ENCODE measurements at places on chromosomes 2 and 18.

DNA sequence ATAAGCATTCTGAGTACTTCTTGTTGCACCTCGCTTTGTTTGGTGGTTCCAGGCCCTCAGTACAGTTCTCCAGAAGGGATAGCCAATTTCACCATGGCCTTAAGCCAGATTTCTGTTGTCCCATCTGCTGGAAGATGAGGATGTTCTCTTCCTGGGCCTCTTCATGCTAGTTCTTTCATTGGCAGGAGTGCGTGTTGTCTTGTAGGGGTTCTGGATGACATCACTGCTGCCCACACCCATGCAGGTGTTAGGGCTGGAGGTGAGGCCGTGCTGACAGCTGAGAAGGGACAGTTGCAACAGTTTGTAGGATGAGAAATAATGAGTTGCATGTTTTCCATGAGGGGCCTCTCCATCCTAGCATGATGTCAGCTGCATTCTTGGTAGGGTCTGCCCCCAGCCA, 142.9 kb downstream of the LDLRAD4 start:
- DNase-seq = no peak

DNA sequence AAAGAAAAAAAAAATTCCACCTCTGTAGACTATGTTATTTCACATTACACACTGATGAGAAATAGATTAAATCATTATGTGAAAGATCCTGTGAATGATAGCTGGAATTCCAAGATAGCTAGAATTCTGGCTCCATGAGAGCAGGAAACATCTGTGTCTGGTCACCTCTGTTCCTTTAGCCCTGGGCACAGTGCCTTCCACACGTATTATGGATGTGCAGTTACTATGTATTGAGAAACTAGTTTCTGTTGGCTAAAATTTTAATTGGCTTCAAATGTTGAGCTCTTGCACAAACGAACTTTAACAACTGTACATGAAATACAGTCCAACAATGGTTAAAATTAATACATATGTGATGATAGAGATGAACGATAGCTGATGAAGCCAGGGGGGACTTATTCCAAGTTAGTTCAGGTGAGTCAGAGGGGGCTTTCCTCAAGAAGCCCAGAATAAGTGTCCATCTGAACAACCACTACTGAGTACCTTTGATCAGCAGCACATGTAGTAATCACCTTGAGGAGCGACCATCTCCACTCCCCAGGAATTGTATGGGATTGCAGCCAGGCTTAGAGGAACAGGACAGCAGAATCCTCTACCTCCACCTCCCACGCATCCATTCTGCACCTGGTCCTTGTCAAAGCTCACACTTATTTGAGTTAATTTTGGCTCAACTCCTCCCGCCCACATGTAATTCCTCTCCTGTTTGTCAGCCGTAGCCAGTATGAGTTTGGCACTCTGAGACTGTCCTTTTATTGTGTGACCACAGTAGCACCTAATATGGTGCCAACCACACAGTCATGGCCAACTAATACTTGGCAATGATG, 68.6 kb downstream of the NABP1 start:
- DNase-seq = no peak

DNA sequence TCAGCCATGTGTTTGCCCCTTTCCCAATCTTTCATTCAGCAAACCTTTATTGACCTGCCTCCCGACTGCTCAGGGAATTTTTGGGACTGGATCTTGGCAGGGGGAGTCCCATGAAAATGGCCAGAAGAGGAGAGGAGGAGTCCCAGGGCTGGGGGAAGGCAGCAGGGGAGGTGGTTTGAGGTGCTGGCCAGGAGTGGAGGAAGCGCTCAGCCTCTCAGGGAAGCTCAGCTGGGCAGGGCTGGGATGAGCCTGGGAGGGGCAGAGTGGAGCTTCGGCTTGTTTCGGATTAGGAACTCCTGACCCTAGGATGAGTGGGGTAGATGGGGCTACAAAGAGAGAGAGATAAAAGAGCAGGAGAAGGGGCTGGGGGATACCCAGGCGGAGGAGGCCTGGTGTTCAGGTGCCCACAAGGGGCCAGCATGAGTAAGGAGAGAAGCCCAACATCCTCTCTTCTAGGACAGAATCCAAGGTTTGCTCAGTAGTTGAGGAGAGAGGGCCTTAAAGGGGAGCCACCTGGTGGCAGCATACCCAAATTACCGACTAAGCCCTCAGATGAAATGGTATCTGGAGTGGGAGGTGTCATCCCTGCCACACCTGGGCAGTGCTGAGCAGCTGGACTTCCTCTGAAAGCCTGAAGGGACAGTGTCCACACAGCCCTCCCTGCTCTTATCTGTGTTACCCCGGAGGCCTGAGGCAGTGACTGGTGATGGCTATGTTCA, 91.1 kb downstream of the INHBB start:
- peak; percentile 6 for DNase-seq

- DNase-seq = no peak
Measured at GRCh38 chr2:190465060-190465459, 56.9 kb downstream of the MFSD6 start.

- DNase-seq = no peak
Measured at GRCh38 chr2:24077535-24077877, 1.4 kb upstream of the SF3B6 start.

GRCh38 chr18:11937874-11938478, 29.9 kb upstream of the MPPE1 start:
- DNase-seq = peak; percentile 67

DNA sequence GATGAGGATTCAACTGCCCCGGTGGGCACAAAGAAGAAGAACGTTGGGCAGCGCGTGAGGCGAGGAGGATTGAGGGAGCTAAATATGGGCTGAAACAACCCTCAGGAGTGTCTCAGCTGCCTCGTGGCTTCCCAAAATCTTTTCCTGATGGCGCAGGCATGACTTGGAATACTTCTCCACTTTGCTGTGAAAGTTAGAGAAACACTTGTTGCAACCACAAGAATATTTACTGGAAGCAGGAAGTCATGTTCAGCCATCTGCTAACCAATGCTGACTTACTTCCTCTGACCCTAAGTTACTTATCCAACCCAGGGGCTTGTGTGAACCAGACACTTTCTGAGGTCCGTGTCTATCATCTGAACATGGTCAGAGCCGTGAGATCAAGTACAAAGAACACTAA, 148.8 kb downstream of the ARL4C start:
- DNase-seq = no peak

DNA sequence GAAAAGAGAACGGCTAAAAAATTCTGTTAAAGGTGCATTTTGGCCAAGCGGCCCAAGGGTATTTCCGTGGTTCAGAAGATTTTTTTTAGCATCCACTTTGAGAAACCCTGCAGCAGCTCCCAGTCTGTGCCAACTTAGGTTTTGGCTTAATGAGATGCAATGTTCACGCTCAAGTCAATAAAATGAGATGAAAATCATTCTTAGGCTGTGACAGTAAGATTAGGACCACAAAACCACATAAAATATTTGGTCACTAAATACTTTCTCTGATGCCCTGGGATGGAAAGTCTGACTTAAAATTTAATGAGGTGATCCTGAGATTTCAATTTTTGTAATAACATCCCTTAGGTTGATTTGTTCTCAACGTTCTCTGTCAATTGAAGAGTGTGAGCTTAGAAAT, 74.2 kb upstream of the FHL2 start:
- DNase-seq = no peak

DNA sequence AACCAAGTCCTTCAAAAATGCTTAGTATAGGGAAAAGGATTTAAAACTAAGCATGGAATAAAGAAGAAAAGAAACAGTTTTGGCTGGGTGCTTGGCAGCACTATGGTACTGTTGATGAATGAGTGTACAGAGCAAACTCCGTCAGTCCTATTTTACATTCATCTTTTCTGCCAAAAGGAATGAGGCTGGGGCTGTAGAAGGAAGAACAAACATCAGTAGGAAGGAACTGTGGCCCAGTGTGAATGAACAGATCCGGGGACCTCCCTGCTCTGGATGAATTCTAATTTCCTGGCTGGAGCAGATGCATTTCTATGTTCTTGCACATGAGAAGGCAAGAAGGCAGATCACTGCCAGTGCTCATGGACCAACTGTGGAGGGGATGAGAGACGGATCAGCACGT, 474.0 kb upstream of the MEIS1 start:
- DNase-seq = no peak

DNA sequence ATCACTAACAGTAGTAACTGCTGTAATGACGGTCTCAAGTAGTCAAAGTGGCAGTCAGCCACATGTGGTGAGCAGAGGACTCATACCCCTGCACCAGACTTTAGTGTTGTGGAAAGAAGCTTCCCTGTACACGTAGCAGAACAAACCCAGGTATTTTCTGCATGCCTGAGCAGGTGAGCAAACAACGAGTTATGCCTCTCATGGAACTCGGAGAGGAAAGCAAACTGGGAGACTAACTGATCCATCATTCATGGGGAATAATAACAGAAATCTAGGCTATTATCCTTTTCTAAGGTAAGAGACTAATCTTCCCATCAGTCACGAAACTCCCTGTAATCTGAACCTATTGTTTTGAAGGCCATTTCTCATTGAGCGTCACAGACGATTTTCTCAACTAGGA, 1495.2 kb upstream of the NXPH2 start:
- DNase-seq = no peak

- DNase-seq = no peak
Measured at GRCh38 chr18:7038330-7038851, 79.2 kb downstream of the LAMA1 start.

- no peak for DNase-seq
Measured at GRCh38 chr2:38631976-38632375, 29.2 kb upstream of the HNRNPLL start.

DNA sequence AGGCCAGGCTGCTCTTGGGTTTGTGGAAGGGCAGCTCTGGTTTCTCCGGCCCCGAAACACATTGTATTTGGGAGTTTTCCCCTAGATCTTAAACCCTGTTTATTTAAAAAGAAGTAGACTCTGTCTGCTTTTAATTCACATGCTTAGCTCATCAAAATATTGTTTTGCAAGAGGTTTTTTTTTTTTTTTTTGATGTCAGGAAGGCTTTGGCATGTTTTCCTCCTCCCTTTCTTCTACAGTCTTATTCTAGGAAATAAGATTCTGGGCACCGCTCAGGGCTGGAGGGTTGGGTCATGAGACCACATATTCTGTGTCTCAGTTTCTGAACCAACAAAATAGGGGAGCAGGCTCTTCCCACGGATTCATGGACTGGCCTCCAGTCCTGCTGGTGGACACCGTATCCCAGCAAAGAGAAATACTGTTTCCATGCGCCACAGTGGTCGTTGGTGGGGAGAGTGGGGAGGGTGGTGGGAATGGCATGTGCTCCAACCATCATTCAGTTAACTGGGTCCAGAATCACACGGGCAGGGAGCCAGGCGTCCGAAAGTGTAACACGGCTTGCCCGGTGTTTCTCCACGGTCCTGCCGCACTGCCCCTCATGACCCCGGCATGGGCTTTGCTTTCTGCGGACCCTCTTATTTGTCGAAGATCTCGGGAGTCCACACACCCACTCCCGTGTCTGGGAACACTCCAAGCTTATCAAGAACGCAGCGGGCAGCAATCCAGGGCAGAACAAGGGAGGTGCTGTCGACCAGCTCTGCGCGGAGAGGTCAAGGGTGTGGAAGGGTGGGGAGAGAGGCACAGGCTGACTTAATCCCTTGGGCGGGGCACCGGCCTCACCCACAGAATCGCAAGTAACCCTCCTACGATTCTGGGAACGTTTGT, 176.7 kb downstream of the GLI2 start:
- DNase-seq = no peak

DNA sequence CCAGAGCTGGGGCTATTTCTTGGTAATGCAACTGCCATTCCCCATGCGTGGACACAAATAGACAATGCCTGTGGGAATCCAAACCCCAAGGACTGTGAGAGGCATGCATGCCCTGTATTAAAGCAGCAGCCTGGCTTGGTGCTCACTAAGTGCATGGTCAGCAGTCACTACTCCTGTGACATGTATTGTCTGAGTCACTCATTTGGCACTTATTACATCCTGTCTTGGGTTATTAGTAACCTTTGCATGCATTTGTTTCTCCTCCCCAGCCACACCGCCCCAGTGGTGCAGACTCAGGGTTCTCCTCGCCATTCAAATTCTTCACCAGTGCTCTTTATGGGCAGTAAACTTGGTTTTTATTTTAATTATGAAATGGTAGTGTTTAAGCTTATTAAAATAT, 30.2 kb downstream of the PRKCE start:
- DNase-seq = no peak

- DNase-seq = no peak
Measured at GRCh38 chr2:184302506-184302905, 295.8 kb upstream of the ZNF804A start.

DNA sequence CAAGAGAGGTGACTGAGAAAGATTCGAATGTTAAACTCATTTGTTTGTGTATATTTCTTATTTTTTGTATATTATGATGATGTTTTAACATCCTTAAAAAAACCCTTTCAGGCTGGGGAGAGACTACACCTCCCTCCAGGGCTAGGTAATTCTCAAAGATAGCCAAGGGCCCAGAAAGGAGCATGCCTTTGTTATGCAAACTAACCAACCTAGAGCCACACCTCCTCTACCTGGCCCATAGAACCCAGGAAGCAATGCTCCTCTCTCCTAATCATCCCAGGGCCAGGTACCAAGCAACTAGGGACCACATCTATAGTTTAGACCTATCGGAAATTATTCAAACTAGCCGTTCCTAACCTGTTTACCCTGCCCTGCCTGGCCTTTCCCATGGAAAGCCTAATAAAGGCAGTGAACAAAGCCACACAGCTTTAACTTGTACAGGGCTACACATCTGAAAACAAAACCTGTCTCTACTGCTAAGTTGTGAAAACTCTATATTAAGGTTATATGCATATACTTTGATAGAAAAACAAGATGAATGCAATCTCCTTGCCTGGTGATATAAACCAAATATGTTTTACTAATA, 79.7 kb downstream of the COLEC12 start:
- no peak for DNase-seq

- DNase-seq = no peak
Measured at GRCh38 chr2:200742426-200742825, 69.3 kb upstream of the BZW1 start.

GRCh38 chr2:207722773-207723424, 11.5 kb downstream of the CCNYL1 start:
- no peak for DNase-seq

DNA sequence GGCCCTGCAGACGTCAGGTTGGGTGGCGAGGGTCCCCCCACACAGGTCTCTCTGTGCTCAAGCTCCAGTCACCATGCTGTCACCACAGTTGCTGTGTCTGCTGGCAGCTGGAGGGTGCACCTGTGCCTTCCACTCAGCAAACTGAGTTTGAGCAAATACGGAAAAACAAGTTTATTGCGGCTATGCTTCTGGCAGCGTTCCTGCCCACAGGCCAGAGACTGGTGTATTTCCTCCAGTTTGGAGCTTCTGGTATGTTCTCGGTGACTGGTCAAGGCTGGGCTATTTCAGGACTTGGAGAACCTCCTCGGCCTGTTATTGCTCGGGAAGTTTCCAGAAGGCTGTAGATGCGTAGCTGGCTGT, 132.6 kb downstream of the SEPTIN10 start:
- DNase-seq = no peak

DNA sequence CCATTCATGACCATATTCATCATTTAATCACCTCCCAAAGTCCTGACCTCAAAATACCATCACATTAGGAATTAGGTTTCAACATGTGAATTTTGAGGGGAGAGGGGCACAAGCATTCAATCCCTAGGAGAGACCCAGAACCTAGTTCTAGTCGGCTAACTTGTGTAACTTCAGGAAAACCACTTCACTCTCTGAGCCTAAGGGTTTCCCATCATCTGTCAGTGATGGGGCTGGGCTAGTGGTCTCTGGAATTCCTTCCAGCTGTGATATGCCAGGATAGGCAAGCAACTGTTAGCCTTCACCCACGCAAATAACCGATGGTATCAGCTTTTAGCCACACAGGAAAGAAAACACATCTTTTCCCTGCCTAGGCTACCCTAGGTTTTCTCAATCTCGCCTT, 52.5 kb upstream of the MEX3C start:
- DNase-seq = no peak

Data from CD4-positive, alpha-beta T cell treated with Interferon alpha-2 for 1 hour (primary cell).